Glutamatergic neuron (in vitro differentiated cells): ENCODE measurements at places on chromosomes 16 and 17. TPM values are rescaled to one million over a fixed set of nuclear protein-coding genes. Genes with fewer than 3 reads are reported as not detected.

The NTN3 gene
- 5.4 TPM for total RNA-seq

The KCNJ12 gene
- 9.6 TPM for total RNA-seq

The SPEM1 gene
- total RNA-seq = not detected

DNA sequence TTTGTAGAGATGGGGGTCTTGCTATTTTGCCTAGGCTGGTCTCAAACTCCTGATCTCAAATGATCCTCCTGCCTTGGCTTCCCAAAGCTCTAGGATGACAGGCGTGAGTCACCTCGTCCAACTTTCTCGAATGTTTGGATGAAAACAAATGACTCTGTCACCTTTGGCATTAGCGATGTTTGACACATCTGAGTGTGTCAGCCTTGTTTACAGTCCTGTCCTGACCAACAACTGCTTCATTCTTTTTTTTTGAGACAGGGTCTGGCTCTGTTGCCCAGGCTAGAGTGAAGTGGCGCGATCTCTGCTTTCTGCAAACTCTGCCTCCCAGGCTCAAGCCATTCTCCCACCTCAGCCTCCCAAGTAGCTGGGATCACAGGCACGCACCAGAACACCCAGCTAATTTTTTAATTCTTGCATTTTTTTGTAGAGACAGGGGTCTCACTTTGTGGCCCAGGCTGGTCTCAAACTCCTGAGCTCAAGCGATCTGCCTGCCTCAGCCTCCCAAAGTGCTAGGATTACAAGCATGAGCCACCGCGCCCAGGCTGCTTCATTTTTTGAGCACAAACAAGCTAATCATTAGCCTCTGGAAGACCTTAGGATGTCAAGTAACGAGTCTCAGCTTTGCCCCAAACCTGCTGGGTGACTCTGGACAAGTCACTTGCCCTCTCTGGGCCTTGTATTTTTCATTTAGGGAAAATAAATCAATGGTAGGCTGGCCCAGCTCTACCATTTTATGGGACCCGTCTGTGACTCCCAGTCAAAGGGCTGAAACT lies 7.4 kb downstream of the MYH11 start:
- DNase-seq = no peak

DNA sequence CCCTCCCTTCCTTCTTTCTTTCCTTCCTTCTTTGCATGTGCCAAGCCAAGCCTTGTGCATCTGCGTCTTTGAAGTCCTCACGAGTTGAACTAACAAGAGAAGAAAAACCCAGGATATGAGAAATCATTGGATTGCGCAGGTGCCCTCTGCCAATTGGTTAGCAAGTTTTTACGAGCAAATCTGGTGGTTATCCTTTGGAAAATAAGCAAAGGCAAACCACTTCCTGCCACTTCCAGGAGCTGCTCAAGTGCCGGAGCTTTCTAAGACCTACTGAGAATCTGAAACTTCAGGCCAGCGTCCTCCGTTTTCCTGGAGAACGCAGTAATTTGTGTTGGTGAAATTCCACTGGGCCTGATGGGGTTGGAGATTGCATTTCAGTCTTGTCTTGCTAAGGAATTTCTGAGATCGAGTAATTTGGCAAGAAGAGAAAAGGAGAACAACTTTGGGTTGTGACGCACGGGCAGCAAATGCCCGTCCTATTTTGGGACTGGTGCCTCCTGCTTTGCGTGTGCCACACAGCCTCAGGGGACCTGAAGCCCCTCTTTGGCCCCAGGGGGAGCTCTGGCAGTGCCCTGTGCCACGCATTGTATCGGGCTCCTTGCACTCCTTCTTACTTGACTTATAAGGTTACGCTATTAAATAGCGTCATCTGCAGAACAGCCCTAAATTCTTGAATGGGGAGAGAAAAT lies 56.4 kb downstream of the CMIP start:
- no peak for DNase-seq

GRCh38 chr17:67716405-67716798 lies 1.3 kb upstream of the NOL11 start:
- DNase-seq = no peak

GRCh38 chr16:73068541-73069401 lies 20.8 kb upstream of the ZFHX3 start:
- DNase-seq = no peak

GRCh38 chr16:85664580-85665372 lies 24.0 kb downstream of the GINS2 start:
- no peak for DNase-seq

- DNase-seq = no peak
Measured at GRCh38 chr17:34312080-34312479, 7.2 kb upstream of the CCL8 start.

DNA sequence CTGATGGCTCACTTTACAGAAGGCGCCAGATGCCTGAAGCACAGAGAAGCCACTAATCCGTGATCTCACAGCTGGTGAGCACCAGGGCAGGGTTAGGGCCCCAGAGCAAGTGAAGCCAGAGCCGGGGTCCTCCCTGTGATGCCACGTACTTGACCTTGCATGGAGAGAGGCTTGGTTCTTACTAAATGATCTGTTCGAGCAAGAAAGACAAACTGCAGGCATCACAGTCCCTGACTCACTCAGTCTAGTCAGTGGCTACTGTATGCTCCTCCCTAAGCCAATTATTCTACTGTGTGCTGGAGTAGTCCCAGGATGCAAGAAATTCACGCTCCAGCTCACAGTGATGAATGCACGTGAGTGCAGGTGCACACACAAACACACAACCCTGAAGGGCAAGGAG lies 55.4 kb downstream of the SDK2 start:
- DNase-seq = peak; percentile 42

DNA sequence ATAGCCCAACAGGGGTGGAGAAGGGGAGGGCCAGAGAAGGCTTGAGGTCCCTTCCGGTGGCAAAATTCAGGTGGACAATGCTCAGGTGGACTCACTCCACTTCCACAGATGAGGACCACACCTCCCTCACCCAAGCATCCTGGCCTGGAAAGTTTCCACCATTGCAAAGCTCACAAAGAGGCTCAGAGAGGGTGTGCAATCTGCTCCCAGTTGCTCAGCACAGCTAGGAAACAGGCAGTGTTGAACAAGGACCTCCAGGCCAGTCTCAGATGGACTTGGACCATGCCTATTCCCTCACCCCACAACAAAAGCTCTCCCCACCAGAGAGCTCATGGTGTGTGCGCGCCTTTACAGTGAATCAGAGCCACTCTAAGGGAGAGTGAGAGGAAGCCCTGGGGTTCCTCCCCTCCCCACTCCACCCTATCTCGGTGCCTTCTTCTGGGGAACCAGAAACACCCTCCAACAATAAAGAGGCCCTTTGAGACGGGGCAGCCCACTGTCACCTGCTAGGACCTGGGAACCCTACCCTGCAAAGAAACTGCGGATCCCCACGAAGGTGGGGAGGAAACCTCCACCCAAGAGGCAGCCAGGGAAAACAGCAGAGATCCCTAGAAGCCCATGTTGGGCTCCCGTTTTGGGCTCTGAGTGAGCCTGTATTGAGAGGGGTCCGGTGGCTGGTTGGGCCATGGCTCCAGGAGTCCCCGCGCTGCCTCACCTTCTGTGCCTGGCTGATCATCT lies 1.6 kb downstream of the FAM83G start:
- no peak for DNase-seq

DNA sequence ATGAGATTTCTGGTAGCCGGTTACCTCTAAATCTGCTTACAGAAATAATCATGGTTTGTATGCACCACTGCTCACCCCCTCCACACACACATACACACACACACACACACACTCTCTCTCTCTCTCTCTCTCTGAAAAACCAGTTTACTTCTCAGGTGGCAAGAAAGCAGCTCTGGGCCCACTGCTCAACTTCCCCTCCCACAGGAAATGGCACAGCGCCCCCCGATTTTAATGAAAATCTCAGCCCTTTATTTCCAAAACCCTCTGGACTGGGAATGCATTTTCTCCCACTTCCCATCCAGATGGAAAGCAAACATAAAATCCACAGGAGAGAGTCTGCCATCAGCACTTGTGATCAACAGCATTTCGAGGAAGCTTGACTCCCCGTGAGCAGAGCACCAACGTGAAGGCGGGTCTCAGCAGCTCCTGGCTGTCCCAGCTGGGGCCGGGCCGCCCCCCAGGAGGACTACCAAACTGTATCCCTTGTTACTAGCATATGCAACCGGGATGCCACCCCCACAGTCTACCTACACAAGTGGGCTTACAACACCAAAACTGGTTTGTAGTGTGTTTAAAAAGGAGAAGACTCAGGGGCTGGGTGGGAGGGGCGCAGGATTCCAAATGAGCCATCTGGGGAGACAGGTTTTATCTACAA lies 121.1 kb downstream of the SLC39A11 start:
- DNase-seq = no peak

GRCh38 chr16:54460263-54460860 lies 173.8 kb upstream of the IRX3 start:
- no peak for DNase-seq
